ENCODE measurements at places on chromosomes 12 and 14. TPM values are rescaled to one million over a fixed set of nuclear protein-coding genes. Genes with fewer than 3 reads are reported as not detected.

Gene BCDIN3D
- total RNA-seq, result 5.6 TPM

Gene PTCSC3
- not detected for total RNA-seq

Gene KANSL2
- total RNA-seq, result 44.0 TPM

Gene VDR
- total RNA-seq, result 124 TPM

Gene LRP6
- 6.8 TPM for total RNA-seq

DNA sequence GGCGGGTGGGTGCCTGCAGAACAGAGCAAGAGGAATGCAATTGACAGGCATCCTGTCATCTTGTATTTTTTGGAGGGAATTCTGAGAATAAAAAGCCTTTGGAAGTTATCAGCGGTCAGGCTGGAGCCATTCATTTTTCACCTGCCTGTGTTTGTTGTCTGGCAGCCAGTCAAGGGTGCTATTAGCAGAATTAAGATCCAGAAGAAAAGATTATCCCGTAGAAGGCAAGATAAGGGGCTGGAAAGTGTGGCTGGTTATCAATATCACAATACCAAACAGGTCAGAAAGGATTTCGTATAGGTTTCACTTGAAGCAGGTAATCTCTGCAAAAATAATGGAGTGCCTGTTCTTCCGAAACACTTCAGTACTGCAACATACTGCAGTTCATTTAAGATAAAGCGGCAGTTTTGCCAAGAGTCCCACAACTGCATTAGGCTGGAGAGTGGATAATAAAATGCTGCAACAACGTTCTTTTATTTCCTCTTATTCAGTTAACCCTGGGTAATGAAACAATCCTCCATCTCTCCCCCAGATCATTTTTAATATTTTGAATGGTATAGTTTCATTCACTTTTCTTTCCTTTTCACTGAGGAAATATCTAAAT, 171.2 kb upstream of the CDKN3 start:
- no peak for DNase-seq

DNA sequence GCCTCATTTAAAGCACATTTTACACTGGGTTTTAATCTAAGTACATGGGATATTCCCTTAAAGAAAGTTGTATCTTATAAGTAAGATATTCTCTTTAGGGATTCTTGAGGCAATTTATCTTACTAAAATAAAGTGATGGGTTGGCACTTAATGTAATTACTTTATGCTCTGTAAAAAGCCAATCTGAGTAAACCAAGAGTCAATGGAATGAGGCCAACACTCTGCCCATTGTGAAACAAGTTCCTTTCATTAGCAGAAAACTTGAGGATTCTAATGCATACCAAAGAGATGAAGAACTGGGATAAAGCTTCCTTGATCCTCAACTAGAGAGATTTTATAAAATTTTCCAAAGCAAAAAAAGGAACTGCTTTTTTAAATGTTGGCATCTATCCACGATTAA, 121.2 kb downstream of the METTL25 start:
- DNase-seq, result no peak

GRCh38 chr14:102622262-102622885, 29.9 kb downstream of the RCOR1 start:
- peak; percentile 32 for DNase-seq

DNA sequence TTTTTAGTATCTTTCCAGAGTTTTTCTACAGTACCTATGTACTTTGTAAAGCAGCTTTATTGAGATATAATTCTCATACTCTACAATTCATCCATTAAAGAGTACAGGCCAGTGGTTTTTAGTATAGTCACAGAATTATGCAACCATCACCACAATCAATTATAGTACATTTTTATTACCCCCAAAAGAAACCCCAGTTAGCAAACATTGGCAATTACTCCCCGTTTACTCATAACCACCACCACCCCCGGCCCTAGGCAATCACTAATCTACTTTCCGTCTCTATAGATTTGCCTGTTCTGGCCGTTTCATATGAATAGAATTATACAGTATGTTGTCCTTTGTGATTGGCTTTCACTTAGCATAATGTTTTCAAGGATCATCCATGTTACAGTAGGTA, 119.8 kb downstream of the KICS2 start:
- DNase-seq, result no peak

- DNase-seq, result no peak
These were observed 542.4 kb downstream of the DIO2 start for GRCh38 chr14:79668951-79669350.

- no peak for DNase-seq
These were observed 30.8 kb downstream of the XRCC3 start for GRCh38 chr14:103684471-103684870.

- no peak for DNase-seq
These were observed 106.4 kb downstream of the LMO3 start for GRCh38 chr12:16499611-16500010.

- no peak for DNase-seq
These were observed 23.6 kb downstream of the BDKRB1 start for GRCh38 chr14:96279564-96279963.

GRCh38 chr14:56821805-56822610, 11.7 kb upstream of the OTX2 start:
- no peak for DNase-seq

GRCh38 chr12:114812858-114813761, 129.1 kb upstream of the TBX3 start:
- no peak for DNase-seq

GRCh38 chr12:131720921-131721320, 10.0 kb downstream of the SFSWAP start:
- DNase-seq, result no peak

All from activated CD4-positive, alpha-beta T cell treated with anti-CD3 and anti-CD28 coated beads for 36 hours (primary cell).